ENCODE measurements at places on chromosomes 6 and 20. TPM values are rescaled to one million over a fixed set of nuclear protein-coding genes. Genes with fewer than 3 reads are reported as not detected.

The GNAS-AS1 gene
- total RNA-seq = 0.75 TPM

The TBC1D20 gene
- 26.5 TPM for total RNA-seq

The FAM209B gene
- not detected for total RNA-seq

The AFG1L gene
- total RNA-seq = 11.9 TPM

The DSP gene
- 241 TPM for total RNA-seq

The GJA1 gene
- 268 TPM for total RNA-seq

The ZKSCAN8 gene
- total RNA-seq = 15.7 TPM

Measured in cardiac septum (tissue), 1 donor.